ENCODE measurements at places on chromosomes 3 and 15.
A peak's percentile ranks its signal among the peaks of the same experiment; 100 is the strongest.

GRCh38 chr3:163552659-163552966, 1525.7 kb downstream of the SI start:
- DNase-seq, result no peak

GRCh38 chr3:159654183-159655134, 334.2 kb upstream of the IL12A start:
- DNase-seq, result no peak

DNA sequence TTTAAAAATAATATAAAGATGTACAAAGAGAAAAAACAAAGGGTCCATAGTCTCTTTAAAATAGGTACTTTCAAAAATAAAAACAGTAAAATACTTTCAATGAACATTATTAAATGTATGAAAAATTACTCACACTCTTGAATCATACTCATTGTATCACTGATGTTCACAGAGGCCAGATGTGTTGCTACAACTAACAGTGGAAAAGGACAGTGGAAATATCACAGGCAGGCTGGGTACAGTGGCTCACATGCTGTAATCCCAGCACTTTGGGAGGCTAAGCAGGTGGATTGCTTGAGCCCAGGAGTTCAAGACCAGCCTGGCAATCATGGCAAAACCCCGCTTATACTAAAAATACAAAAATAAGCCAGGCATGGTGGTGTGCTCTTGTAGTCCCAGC, 26.8 kb downstream of the NPHP3 start:
- DNase-seq, result no peak

DNA sequence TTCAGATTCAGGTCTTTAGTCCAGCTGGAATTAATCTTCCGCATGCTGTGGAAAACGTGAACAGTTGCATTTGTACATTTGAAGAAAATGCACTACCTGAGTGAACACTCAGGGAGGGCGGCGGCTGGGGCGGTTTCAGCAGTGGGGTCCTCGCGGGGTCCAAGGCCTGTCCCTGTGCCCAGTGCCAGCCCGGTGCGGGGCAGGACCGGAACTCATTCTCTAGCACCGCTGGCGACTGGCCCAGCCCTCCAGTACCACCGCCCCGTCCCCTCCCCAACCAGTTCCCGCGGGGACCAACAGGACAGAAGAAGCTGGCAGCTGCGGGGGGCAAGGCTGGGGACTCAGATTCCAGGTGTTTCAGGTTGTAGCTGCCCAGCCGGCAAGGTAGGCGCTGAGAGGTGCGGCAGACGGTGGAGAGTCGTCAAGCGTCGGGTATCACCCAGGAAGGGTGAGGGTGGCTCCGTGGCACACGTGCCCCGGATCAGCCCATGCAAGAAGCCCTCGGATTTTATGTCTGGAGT, 72.2 kb upstream of the ARNT2 start:
- DNase-seq, result no peak

DNA sequence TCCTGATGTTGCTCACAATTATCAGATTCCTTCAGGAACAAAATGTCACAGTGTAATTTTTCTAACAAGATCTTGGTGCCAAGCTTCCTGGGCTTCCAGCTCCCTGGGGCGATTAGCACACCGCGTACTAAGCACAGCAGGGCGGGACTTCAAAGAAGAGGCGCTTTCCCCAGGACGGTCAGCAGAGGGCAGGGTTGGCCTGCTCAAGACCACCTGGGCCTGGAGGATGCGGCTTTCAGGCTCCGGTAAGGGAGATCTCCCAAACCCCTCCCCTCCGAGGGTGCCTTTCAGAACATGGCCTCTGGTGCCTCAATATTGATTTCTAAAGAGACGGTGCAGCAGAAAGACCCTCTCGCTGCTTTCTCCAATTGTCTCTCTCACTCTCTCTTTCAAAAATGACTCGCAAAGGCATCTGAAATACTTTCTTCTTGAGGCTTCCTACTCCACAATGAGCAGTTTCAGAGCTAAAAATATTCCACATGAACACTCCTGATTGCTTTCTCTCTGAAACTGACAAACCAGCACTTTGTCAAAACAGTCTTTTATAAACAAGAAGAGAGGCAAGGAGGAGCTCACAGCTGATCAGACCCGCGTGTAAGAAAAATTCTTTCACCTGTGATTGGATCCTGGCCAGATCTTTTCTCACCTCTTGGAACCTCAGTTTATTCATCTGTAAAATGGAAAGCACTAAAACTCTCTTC, 154.0 kb downstream of the ADAMTS9 start:
- peak; percentile 22 for DNase-seq

GRCh38 chr15:74109713-74110112, 20.7 kb upstream of the ISLR2 start:
- no peak for DNase-seq

DNA sequence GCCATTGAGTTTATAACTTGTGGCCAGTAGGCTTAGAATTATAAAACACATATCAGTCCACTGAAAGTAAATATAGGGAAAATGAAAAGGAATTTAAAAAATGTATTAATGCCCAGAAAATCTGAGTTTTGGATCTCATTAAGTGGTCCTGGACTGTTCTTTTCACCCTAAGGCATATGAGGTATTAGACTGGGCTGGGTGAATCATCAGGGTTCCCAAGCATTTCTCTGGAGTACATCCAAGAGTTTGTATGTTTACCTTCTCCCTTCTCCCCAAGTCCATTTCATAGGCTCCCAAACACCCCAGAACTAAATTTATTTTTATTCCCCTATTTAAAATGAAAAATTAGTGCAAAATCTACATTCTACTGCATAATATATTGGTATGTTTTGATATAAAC, 31.9 kb upstream of the SPTSSB start:
- DNase-seq, result no peak

- no peak for DNase-seq
Measured at GRCh38 chr3:157241599-157241998, 81.7 kb upstream of the CCNL1 start.

GRCh38 chr3:179182902-179183301, 34.7 kb downstream of the PIK3CA start:
- DNase-seq, result no peak

- DNase-seq, result no peak
Measured at GRCh38 chr15:34501131-34501530, 63.5 kb upstream of the GOLGA8A start.

GRCh38 chr3:42702066-42702951, at the start of gene HHATL:
HHATL (minus strand) TSS chr3:42702798; CDS start chr3:42700826, 1,972 bp downstream.
- no peak for DNase-seq

DNA sequence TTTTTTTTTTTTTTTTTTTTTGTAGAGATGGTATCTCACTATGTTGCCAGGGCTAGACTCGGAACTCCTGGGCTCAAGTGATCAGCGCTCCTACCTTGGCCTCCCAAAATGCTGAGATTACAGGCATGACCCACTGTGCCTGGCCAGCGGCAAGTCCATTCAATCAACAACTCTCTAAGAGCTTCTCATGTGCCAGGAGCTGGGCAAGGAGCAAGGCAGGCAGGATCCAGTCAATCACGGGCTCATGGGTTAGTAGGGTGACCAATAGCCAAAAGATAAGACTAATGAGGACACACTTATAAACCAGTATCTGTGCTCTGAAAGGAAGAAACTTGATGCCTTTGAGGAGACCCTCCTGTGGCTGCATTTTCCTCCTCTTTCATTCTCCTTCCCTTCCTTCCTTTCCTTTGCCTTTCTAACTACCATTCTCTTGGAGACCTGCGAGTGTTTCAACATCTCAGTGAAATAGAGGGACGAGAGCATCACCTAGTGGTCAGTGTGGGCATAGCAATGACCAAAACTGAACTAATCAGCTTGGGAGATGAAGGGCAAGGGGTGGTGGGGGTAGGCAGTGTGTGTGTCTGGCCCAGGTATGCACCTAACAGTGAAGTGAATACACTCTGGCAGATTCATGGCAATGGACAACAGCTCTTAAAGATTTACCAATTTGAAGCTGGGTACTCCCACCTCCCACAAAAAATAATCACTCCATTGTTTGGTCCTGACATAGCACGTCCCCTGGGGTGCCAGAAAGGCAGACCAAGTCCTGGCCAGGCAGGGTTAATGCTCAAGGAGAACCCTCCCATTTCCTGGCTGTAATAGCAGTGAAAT, 6.3 kb downstream of the RPP25 start:
- peak; percentile 55 for DNase-seq

DNA sequence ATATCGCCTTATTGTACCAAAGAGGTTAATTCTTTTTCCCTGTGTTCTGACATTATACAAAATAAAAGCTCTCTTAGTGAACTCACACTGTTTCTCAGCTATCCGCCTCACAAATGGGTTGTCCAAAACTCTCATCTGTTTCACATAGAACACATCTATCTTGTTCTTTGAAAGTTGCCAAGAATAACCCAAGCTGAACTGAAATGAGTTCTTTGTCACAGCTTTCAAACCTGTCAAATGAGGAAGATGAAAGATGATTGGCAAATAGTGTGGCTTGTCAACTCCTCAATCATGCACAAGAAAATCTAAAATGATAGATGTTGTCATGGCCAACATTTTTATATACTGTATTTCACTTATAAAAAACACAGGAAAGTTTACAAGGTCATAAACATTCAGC, 168.1 kb upstream of the OSTN start:
- DNase-seq, result no peak

DNA sequence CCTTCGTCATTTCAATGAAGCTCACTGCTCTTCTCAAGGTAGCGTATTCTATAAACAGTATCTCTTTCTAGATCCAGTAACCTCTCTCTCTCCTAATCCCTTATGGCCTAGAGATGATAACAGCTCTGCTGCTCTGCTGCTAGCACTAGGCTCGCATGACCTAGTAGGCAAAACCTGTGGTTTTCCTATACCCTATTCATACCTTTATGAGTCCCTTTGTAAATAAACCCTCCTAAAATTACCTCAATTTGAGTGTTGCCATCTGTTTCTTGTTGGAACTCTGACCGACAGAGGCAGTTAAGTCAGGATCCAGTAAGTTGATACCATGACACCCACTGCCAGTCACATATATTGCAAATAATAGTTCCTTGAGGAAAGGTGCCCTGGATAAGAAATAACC, 7.3 kb downstream of the CCDC14 start:
- DNase-seq, result no peak

DNA sequence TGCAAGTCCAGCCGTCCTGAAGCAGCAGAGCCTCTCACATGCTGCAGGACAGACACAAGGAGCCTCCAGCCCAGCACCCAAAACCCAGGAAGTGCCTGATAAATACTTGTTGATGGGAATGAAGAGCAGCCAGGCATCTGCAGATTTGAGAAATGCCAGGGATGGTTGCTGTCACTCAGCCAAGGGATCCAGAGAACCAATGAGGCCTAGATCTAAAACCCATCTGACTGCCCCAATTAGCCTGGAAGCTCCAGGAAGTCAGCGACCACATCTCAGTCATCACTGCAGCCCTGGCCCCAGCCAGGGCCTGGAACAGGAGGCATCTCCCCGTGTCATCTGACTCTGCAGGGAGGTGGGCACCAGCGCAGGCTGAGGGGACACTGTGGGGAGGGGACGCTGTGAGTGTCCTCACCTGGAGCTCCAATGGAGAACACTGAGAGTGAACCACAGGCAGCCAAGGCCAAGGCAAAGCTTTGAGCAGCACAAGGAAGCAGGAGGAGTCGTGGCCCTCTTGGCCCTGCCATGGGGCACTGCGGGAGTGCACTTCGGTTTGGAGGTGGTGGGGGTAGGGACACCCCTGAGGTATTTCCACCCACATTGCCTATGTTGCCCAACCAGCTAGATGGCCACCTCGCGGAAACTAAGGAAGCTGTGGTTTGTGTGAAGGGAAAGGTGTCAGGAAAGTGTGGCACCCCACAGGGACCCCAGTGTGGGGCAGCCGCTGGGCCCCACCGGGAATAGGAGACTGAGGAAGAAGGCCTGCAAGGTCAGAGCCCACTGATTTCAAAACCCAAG, 229.5 kb downstream of the VPS13C start:
- DNase-seq, result no peak

- peak; percentile 90 for DNase-seq
Measured at GRCh38 chr3:15630646-15631350, 29.3 kb downstream of the BTD start.

GRCh38 chr15:78749831-78750230, 61.4 kb downstream of the ADAMTS7 start:
- no peak for DNase-seq

- peak; percentile 40 for DNase-seq
Measured at GRCh38 chr15:72796515-72797337, 13.2 kb upstream of the ADPGK start.

DNA sequence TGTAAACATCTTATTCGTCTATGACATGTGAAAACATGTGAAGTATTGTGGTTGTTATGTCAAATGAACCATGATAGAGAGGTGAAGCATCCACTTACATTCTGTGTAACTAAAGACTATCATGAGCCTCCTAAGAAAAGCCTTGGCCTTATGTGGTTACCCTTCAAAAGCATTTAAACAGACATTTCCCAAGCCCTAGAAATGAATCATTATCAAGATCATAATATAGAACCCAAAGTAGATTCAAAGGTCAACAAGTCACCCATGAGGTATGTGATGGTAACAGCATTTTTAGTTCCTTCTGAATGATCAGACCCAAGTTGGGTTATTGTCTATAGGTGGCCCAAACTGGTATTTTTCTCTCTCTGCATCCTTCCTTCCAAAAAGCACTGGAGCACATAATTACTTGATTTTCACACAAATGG, 408.0 kb downstream of the TBL1XR1 start:
- no peak for DNase-seq

DNA sequence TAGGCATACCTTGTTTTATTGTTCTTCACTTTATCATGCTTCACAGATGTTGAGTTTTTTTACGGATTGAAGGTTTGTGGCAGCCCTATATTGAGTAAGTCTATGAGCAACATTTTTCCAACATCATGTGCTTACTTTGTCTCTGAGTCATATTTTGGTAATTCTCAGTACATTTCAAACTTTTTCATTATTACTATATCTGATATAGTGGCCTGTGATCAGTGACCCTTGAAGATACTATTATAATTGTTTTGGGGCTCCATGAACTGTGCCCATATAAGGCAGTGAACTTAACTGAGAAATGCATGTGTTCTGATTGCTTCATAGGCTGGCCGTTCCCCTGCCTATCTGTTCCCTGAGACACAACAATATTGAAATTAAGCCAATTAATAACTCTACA, 42.8 kb upstream of the NSMCE3 start:
- DNase-seq, result no peak

GRCh38 chr15:24877174-24877573, 77.6 kb upstream of the SNRPN start:
- DNase-seq, result no peak

DNA sequence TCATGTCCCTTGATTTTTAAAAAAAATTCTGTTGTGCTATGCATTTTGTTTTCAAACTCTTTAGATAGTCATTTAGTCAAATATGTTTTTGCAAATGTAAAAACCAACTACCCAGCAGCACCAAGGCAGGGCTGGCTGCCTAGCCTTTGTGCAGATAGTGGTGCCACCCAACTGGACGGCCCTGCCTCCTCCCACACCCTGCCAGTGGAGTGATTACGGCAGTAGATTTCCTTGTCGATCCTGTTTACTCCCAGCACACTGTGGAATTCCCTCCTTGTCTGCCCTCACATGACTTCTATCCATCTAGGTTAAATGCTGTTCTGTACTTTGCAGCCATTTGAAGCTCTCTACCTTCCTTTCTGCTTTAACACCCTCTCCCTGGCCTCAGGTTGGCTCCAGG, 79.4 kb upstream of the PLXNA1 start:
- DNase-seq, result no peak
